Mucosa of descending colon (tissue), 3 donors: ENCODE measurements at places on chromosomes 13 and 19. TPM values are rescaled to one million over a fixed set of nuclear protein-coding genes. Genes with fewer than 3 reads are reported as not detected.

- DNase-seq, result no peak
These were observed 25.9 kb downstream of the RASA3 start for GRCh38 chr13:114106526-114106925.

- no peak for DNase-seq
These were observed 17.2 kb downstream of the ACTN4 start for GRCh38 chr19:38664503-38665211.

- no peak for DNase-seq
These were observed 5.3 kb downstream of the SAMD4B start for GRCh38 chr19:39347332-39348164.

GRCh38 chr19:31118287-31118955, 230.8 kb downstream of the TSHZ3 start:
- DNase-seq, result no peak

DNA sequence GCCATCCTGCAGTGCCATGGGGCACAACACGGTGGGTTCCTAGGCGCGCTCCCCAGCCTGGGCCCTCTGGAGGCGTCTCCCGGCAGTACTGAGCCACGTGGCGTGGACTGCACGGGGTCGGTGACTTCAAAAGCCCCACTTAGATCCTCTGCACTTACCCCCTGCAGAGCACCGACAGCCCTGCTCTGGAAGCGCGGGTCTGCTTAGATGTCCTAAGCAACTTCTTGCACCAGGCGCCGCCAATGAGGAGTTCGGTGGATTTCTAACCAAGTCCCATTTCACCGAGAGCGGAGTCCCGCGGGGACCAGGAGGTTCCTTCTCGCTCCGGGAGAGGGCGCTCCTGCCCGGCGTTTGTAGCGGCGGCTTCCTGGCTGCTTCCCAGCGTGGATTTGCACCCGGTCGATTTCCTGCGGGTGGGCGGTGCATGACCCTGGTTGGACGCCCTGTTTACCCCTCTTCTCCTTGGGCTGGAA, 25.2 kb upstream of the ZNF845 start:
- DNase-seq, result peak; percentile 38

DNA sequence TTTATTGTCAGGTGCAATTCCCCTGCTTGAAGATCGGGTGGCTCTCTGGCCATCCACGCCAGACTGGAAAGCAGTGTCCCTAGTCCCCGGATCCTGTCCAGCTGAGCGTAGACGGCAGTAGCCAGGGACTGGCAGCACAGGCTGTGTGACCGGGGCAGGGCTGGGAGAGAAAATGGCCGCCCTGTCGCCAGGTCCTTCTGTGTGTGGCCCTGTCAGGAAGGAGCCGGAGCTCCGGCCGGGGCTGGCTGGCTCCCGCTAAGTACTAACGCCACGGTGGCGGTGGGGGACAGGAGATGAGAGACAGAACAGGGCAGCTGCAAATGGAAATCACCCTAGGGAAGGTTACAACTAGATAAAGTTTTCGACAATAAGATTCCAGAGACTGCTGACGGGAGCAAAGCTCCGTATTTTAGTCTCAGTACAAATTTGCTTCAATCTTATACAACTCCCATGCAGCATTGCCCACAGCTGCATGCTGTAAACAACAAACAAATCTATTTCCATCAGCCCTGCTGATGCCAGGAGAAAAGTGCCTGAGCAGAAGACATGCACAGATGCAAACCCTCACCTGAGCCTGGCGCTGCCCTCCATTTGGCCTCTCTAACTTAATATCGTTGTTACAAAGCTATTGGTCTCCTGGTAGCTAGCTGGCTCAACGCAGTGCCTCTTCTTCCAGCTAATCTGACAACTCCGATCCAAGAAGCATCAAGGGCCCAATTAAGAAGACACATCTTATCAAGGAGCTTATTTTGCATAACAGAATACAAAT, 253.0 kb downstream of the TSHZ3 start:
- no peak for DNase-seq

- peak; percentile 71 for DNase-seq
These were observed 2.3 kb downstream of the UPF1 start for GRCh38 chr19:18833849-18834643.

DNA sequence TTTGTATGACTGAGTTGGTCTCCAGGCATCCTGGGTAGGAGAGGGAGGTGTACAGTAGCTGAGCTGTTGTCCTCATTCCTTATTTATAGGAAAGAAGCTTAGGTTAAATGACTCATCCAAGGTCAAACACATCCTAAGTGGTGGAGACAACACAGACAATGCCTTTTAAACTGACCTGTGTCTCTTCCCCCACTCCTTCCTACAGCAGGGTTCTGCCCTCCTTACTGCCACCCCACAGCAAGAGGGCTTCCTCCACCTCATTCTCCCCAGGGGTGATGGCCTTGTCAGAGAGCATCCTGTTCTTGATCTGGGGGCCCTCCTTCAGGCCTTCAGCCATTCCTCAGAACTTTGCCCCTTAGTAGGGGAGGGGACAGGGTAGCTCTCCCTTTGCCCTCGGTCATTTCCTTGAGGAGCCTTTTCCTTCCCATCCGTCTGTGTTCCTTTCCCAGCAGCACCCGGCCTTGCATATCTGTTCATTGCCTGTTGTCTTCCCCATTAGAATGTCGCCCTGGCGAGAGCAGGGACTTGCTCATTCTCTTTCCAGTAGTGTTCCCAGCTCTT, 48.2 kb upstream of the GPI start:
- no peak for DNase-seq

- DNase-seq, result peak; percentile 84
These were observed 4.4 kb upstream of the PROZ start for GRCh38 chr13:113153810-113154748.

GRCh38 chr19:4362831-4363545, 19.6 kb downstream of the MPND start:
- peak; percentile 35 for DNase-seq

GRCh38 chr19:4027146-4027545, 19.6 kb downstream of the PIAS4 start:
- DNase-seq, result no peak

- DNase-seq, result no peak
These were observed 8.0 kb downstream of the VSIG10L start for GRCh38 chr19:51333836-51334460.

DNA sequence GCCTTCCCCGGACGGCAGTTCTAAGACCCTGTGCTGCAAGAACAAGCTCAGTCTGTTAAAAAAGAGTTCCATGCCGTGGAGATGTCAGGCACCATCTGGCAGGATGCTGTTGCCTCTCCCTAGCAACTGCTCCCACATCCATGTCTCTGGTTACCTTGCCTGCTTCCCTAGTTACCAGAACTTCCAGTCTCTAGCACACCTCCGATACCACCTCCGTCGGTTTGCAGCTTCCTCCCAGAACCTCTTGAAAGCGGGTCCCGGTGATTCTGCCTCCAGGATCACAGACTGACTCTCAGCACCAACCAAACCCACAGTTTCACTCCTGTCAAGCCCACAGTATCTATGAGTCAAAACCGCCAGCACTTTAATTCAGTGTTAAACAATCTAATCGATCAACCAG, 55.4 kb downstream of the KCTD12 start:
- DNase-seq, result no peak

- DNase-seq, result no peak
These were observed 709.4 kb downstream of the PCDH9 start for GRCh38 chr13:66520511-66521355.

DNA sequence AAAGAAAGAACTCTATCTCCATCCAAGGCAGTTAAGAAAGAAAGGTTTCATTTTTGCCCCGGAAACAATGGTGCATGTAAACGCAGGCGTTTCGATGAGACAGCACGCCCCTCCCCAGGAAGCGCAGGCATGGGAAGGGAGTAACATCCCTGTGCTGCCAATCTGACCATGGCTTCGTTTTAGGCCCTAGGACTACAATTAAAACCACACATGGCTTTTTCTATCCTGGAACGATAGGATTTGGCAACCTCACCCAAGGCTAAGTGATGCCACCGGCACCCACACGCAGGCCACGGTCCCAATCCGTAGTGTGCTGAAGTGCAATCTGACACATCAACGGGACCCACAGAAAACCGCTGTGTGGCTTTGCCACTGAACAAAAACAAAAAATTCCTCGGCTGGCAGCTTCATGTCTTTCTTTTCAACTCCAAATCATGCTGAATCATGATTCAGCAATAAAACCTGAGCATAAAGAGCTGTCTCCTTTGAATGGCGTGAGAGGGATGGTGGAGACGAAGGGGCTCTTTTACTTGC, 24.2 kb downstream of the RANBP3 start:
- no peak for DNase-seq

- DNase-seq, result no peak
These were observed 595.8 kb downstream of the PCDH9 start for GRCh38 chr13:66634384-66634783.

DNA sequence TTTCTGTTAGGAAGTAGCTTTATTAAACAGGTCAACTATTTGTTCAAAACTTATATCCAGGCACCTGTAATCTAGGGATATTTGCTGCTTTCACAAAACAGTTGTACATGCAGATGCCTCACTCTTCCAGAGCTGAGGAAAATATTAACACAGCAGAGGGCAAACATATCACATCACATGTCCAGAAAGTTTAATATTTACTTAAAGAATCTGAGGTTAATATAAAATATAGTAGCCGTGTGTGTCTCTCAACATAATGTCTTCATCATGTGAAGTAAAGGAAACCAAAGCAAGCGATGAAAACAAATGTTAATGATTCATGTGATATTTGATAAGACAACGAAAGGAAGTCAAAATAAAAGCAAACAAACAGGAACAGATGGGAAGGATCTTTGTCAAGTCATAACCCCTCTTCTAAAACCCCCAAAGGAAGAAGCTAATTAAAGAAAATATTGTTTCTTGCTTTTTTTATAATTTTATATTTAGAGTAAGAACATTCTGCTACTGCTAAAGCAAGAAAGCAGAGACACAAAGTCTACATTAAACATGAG, 418.8 kb downstream of the DACH1 start:
- no peak for DNase-seq

- peak; percentile 41 for DNase-seq
These were observed 679 bp upstream of the ABHD8 start for GRCh38 chr19:17303940-17304267.

DNA sequence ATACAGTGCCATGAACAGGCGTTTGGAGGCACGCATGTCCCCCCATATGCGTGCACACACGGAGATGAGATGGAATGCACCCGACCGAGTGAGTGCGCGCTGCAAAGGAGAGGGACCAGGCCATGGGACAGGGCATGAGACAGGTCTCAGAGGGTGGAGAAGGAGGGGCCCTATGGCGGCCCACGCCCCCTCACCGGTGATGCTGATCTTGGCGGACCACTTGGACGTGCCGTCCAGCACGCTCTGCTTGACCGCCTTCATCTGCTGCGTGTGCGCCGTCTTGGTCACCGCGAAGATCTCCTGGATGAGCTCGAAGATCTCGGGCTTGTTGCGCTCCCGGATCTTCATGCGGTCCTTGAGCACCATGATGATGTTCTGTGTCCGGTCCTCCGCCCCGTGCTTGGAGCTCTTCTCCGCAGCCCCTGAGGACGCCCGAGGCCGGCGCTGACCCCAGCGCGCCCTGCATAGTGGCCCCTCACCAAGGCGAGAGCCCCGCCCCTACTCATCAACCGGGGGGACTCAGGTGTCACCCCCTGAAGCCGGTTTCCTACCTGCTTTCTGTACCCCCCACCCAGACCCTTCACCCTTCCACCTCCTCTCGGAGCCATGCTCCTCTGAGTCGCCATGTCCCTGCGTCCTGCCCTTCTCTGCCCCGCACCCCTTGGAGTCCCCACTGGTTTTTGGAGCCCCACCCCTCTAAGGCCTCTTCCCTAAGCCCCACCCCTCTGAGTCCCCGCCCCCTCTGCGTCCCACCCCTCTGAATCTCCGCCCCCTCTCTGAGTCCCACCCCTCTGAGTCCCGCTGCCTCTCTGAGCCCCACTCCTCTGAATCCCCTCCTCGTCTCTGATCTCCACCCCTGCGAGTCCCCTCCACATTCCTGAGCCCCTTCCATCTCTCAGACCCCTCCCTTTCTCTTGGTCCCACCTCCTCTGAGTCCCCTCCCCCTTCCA, 40.8 kb downstream of the UNC13A start:
- DNase-seq, result no peak

DNA sequence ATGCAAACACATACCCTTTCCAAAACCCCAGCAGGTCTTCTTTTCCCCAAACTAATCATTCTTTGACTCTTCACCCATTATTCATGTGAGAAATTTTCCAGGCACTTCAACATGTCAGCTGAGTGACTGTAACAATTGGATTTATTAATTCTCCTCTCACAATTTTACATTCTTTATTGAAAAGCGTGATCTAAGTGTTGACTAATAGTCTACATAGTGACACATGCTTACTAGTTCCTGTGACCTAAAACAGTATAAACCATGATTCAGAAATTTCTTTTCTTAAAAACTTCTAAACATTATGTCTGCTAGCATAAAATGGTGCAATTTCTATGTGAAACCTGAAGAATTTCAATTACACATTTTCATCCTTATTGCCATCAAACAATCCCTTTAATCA, 532.3 kb downstream of the GPC5 start:
- DNase-seq, result no peak

- DNase-seq, result no peak
These were observed 43.7 kb upstream of the TPM4 start for GRCh38 chr19:16032509-16033135.

- DNase-seq, result peak; percentile 79
These were observed 3.4 kb upstream of the PRAM1 start for GRCh38 chr19:8505680-8506401.

- DNase-seq, result no peak
These were observed 18.3 kb upstream of the IRS2 start for GRCh38 chr13:109804654-109805053.

DNA sequence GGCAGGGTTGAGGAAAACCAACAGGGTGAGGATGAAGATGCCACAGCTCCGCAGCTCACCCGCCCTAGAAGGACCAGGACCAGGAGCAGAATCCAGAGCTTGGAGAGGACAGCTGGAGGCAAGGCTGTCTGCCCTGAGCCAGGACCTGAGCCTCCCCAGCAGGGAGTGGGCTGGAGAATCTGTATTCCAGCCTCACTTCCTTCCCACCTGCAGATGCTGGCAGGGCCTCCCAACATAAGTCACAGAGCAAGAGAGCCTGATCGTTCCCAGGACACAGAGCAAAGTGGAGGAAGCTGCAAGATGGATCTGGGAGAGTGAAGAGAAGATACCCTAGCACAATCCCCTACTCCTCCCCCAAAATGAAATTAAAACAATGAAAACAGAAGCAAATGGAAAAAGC, 61.7 kb upstream of the WASF3 start:
- no peak for DNase-seq

Gene ZNF880
- total RNA-seq, result 9.6 TPM

Gene CA11
- 3.7 TPM for total RNA-seq

Gene COX6B1
- 460 TPM for total RNA-seq

Gene LIPE
- total RNA-seq, result 10.0 TPM

Gene ANGPTL8
- not detected for total RNA-seq

Gene EXOC3L2
- 0.70 TPM for total RNA-seq

Gene BEST2
- 167 TPM for total RNA-seq

Gene FGF9
- 2.6 TPM for total RNA-seq

Gene CYP2A7
- not detected for total RNA-seq
